ENCODE measurements at places on chromosomes 6 and 20.

- DNase-seq = no peak
Measured at GRCh38 chr20:19415786-19416185, 203.3 kb downstream of the SLC24A3 start.

DNA sequence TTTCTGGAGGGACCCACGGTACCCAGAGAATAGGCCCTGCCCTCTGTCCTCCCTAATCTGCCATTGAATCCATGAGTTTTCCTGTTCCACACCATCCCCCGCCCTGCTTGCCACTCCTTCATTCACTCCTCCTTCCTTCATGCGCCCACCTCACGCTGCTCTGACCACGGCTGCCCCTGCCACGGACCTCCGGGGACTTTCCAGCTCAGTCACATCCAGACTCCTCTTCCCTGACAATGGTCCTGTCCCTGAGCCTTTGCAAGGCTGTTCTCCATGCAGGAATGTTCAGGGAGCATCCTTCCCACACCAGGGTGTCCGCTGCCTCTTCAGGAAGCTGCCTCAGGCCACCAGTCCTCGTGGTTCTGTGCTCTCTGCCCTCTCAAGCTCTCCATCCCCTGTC, 25.9 kb downstream of the GLP1R start:
- no peak for DNase-seq

DNA sequence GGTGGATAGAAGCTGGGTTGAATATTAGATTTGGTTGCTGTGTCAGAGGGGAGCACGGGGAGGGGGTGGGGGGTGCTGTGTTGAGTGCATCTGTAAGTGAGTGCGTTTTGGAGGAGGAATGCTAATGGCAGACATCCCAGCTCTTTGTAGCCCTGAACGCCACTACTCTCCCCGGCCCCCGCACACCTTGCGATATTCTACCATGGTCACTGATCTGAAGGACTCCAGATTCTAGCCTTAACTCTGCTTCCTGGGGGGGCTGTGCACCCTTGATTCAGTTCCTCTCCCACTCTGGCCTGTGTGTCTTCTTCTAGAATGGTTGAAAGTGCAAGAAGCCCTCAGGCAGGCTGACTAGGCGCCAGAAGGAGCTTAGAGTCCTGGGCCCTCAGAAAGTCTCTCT, 7.1 kb downstream of the GLP1R start:
- no peak for DNase-seq

GRCh38 chr6:11097476-11097875, 3.8 kb downstream of the SMIM13 start:
- no peak for DNase-seq

DNA sequence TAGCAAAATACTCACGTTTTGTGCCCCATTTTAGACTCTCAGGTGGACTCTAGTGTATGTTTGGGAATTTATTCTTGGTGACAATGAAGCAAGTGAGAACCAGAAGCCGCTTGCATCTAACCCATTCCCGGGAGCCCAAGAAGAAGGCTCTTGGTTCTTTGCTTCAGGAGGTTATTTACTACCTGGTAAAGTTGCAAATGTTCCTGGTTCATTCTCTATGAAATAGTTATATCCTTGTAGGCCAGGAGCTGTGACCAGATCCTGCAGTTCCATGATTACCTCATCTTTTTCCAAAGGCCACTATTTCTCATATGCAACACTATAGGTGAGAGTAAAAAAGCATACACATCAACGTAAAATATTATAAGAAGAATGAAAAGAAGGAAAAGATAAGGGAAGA, 60.9 kb upstream of the FABP7 start:
- DNase-seq = no peak

DNA sequence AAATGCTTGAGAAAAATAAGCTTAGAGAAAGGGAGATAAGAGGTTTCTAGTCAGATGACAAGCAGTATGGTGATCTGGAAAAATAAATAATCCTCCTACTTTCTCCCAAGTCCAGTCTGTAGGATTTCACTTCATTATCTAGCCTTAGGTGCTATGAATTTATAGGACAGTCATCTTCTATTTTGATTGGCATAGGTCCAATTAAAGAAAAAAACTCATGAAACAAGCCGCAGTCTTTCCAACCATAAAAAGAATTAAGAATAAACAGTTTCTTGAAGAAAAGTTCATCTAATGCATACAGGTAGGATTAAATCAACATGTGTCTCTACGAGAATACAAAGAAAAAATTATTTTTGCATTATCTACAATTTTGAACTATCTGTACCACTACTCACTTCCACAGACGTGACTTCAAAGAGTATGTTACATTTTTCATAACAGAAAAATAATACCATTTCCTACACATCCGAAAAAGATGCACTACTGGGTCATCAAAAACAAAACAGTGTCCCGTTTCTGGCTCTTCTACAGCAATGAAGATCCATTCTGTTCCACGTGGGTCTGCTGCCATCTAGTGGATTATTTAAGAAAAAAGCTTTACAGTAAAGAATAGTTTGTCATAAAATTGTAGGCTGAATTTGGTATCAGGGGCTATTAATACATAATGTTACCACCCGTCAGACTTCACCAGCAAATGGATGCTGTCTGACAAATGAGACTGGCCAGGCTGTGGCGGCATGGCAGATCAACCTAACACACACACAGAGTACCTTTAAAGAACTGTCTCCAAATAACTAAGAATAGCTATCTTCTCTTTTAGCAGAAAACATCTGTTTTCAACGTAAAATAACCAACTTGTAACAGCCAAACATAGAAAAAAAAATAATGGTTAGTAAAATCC, 28.9 kb downstream of the STX7 start:
- DNase-seq = peak; percentile 80

DNA sequence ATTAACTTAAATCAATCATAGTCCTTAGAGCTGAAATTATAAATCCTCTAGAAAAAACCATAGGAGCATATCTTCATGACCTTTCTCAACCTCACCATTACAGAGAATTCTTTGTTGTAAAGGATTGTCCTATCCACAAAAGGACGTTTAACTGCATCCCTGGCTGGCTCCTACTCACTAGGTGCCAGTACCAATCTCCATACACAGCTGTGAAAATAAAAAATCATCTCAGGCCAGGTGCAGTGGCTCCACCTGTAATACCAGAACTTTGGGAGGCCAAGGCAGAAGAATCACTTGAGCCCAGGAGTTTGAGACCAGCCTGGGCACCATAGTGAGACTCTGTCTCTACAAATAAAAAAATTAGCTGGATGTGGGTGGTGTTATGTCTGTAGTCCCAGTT, 89.9 kb downstream of the PDSS2 start:
- DNase-seq = no peak

DNA sequence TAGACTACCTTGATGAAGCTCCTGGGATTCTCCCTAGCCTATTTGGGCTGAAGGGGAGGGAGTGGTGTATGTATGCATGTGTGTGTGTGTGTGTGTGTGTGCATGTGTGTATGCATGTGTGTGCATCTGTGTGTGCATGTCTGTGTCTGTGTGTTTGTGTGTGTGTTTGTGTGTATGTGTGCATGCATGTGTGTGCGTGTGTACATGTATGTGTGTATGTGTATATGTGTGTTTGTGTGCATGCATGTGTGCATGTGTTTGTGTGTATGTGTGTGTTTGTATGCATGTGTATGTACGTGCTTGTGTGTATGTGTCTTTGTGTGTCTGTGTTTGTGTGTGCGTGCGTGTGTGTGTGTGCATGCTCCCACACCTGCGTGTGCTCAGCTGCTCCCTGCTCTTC, 15.4 kb downstream of the FGD2 start:
- DNase-seq = no peak

DNA sequence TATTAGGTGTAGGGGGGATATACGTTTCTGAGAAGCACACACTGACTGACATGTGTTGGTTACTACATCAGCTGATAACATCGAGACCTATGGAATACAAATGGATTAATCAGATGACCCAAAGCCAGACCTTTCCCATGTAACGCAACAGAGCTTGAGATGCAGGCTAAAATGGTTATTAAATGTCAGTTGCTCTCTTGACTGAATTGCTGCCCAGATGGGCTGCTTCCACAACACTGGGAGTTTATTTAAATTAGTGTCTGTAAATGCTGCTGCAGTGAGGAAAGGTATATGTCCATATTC, 298.8 kb downstream of the PHACTR1 start:
- DNase-seq = no peak

- peak; percentile 75 for DNase-seq
Measured at GRCh38 chr6:170405311-170405975, 98.9 kb downstream of the FAM120B start.

- DNase-seq = peak; percentile 74
Measured at GRCh38 chr6:42532038-42532669, 31.7 kb upstream of the UBR2 start.

- peak; percentile 74 for DNase-seq
Measured at GRCh38 chr6:31400467-31401289, 2.7 kb upstream of the MICA start.

DNA sequence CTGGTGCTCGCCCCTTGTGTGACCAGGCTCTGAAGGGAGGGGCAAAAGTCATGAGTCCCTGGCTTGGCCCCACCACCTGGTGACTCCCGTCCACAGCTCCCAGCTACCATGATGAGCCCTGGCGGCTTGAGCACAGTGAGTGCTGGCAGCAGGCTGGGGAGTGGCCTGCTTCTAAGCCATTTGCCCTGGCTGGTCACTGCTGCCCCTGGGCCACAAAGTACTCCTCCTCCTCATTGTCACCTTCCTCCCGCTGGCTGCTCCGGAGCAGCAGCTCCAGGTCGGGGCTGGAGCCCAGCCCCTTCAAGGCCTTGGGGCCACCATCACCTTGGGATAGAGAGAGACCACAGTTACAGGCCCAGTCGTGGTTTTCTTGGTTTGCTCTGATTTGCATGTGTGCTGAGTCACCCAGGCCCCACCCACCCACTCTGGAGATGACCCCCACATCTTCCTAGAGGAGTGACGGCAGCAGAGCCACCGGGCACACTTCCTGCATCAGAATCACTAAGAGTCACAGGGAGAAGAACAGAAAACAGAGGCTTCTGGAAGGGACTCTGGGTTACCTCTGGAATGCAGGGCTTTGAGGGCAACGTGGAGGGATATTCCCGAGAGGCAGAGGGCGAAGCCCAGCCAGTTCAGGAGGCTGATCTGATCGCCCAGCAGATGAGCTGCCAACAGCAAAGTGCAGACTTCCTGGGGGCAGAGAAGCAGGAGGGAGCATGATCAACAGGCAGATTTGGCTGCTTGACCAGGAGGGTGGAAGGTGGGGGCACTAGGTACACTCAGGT, 42.1 kb upstream of the CDH22 start:
- DNase-seq = peak; percentile 31

- DNase-seq = no peak
Measured at GRCh38 chr20:36720510-36720909, 25.4 kb downstream of the NDRG3 start.

GRCh38 chr20:37781626-37782025, 87.8 kb downstream of the CTNNBL1 start:
- DNase-seq = peak; percentile 5

GRCh38 chr6:113997116-113997515, 26.2 kb upstream of the HDAC2 start:
- DNase-seq = peak; percentile 40

GRCh38 chr20:51258582-51259165, 235.8 kb upstream of the KCNG1 start:
- peak; percentile 55 for DNase-seq

DNA sequence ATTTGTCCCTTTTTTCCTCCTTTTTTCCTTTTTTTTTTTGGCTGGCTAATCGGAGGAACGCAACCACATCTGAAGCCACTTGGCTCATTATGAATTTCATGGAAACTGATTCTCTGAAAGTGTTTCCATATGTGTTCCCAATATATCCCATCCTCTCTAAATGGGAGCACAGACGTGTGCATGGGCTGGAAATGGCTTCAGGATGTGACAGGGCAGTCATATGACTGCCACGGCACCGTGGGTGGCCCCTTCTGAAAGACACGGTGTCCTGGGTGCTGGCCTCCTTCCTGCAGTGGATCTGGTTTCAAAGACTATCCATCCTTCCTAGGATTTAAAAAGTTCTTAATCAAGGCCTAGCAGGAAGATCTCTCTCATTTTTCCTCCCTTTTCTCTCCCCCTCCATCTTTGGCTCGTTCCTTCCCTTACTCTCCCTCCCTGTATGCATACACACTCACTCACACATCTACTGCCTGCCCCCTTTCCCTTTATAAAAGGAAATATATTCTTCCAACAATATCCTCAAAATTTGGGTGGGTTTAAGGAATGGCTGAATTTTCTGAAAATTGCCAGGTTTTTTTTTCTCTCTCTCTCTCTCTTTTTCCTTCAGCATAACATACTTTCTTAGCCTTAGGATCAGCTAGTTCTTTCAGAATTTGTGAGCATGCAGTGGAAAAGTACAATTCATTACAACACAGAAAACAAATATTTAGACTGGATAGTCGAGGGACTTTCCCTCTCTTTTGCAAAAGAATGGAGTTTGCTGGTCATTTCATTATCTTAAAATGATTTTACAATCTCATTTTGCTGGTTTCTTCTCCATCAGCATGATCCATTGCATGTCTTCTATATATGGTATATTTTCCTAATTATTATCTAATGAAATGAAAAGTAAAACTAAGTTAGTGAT, 161.2 kb upstream of the SUPT3H start:
- no peak for DNase-seq

DNA sequence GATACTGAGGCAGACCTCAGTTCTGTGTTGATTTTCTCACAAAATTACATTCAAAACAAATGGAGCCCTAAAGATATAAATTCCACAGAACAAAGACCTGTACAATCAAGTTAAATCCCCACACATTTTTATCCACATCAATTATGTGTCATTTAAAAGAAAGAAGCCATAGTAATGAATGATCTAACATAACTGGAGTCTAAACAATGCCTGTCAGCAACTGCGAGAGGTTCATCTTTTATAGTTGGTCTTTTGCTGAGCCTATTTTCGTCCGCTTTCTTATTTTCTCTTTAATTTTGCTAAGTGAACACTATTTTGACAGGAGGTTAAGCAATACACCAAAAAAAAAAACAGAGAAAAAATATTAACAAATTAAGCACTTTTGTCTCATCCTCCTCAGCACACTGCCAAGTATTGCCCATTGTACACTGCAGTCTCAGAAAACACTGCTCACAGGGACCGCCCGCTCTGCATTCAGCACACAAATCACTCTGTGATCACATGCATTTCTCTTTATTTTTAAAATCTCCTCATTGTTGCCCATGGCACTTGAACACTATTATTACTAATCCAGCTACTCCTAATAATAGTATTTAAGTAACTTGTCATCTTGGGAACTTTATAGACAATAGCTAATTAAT, 140.8 kb downstream of the BTBD9 start:
- no peak for DNase-seq
